Stimulated activated CD8-positive, alpha-beta memory T cell treated with anti-CD3 and anti-CD28 coated beads, Interleukin-4, amount 100 ng/mL, for 4 hours (primary cell): ENCODE measurements at places on chromosomes 1 and 21.

- DNase-seq: no peak
These were observed 15.9 kb downstream of the INKA2 start for GRCh38 chr1:111723091-111723806.

DNA sequence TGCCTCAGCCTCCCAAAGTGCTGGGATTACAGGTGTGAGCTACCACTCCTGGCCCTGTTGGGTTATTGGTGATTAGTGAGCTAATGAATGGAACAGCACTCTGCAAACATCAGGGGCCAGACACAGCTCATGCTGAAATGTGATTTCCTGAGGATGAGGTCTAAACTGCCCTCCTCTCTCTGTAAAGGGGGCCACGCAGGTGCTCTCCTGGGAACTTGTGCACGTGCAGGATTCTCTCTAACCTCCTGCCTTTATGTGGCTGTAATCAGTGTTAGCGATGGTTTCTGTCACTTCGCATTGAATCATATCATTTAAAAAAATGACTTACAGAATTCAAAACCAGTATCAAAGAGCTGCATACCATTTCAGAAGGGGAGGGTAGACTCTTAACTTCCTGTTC, 3.6 kb downstream of the GPR157 start:
- DNase-seq: no peak

DNA sequence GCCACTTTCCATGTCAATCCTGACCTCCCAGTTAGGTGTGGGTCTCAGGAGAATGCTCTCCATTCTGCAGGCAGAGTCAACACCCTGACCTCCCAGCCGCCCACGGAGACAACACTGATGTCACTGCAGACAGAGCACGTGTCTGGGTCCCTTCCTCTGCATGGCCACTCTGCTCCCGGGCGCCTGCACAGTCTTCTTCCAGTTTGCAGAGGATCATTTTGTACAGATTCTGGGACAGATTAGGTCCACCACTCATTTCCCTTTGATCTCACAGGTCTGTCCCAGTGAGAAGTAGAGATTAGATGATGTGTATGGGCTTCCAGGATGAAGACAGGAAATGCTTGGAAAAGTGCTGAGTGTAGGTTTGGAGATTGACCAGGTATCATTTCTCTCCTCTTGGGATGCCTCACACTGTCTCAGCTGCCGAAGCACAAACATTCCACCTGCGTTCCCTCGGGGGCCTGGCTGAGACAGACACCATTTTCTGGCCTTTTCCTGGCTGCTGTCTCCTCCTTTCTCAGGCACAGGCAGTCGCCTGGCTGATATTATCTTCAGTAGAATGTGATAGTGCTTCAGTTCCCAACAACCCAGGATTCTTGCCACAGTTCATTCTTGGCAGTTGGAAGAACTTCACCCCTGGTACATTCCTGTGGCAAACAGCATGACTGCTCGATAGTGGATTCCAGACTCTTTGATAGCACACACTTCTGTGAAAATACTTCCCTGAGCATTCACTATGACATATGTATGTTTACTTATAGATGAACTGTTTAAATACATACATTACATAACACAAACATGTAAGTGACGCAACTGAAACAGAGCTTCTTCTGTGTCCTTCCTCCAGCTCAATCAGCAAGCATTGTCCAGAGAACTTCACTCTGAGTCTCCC, 7.9 kb downstream of the MYBPHL start:
- DNase-seq: no peak

GRCh38 chr1:245155272-245156040, 671 bp downstream of the KIF26B start:
- no peak for DNase-seq

- no peak for DNase-seq
These were observed 50.1 kb downstream of the ZNF281 start for GRCh38 chr1:200359610-200360163.

DNA sequence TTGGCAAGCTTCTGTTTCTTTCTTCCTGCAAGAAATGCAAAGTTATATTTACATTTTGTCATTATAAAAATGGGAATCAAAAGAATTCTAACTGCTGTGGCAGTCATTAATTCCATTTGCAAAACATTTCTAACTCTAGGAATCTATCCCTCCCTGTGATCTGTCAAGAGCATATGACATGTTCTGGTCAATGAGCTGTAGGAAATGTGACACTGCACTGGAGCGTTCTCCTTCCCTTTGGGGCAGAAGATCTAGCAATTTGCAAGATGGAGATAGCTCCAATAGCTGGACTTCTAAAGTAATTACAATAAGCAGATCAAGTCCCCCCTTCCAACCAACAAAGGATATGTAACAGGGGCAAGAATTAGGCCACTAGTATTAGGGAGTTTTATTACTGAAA, 6.3 kb downstream of the TOMM20 start:
- no peak for DNase-seq

- DNase-seq: no peak
These were observed 23.5 kb downstream of the GLIS1 start for GRCh38 chr1:53715478-53715877.

- DNase-seq: no peak
These were observed 266.5 kb upstream of the USP24 start for GRCh38 chr1:55481634-55482033.

DNA sequence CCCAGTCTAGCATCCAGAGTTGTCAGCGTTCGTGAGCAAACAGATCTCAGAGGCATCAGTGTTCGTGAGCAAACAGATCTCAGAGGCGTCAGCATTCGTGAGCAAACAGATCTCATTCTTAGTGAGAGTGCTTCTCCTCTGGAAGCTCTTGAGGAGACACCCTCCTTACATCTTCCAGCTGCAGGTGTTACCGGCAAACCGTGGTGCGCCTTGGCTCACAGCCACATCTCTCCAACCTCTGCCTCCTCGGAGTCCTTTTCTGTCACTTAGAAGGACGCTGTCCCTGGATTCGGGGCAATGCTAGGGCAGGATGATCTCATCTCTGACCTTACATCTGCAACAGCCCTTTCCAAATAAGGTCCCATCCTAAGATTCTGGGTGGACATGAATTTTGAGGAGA, 14.6 kb upstream of the UMODL1 start:
- no peak for DNase-seq

GRCh38 chr21:41622831-41623548, 115.0 kb upstream of the TMPRSS2 start:
- DNase-seq: no peak

GRCh38 chr1:236654957-236655356, 31.3 kb upstream of the ACTN2 start:
- no peak for DNase-seq

DNA sequence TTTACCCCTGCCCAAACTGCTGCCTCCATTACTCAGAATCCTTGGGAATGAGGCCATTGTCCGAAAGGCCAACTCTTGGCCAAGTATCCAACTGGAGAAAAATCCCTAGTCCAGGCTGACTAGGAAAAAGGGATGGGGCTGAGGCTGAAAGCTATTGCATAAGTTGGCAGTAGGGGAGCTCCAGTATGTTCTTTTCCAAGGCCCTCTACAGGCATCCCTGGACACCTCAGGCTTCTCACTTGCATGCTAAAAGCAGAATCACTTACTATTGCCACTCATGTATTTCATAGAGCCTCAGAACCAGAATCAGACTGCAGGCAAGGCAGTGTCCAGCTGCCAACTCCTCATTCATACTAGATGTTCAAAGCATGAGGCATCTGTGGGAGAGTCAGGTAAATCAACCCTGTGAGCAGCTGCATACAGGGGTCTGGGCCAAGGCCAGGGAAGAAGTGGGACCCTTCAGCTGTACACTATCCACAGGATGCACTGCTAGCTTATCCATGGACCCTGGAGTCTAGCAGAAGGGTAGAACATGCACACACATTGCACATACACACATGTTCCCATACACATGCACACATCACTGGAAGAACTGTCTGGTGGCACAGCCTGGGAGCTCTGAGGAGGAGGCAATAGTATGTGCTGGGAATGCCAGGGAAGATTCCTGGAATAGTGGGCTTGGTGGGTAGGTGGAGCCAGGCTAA, 195.3 kb downstream of the C1orf94 start:
- no peak for DNase-seq

DNA sequence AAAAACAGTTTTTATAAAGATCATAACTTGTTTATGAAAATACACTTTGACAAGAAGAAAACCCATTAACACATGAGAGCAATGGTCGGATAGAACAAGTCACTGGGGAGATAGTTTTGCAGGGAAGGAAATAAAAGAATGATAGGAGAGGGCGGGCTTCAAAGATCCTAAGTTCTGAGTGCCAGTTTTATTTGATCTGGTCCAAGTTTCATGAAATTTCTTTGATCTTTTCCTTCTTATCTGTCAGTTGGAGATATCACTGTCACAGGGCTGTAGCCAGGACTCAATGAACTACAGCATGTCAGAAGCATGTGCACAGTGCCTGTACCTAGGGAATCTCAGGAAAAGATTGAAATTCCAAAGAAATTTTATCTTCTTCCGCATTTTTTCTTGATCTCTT, 36.5 kb downstream of the CHRM3 start:
- no peak for DNase-seq

DNA sequence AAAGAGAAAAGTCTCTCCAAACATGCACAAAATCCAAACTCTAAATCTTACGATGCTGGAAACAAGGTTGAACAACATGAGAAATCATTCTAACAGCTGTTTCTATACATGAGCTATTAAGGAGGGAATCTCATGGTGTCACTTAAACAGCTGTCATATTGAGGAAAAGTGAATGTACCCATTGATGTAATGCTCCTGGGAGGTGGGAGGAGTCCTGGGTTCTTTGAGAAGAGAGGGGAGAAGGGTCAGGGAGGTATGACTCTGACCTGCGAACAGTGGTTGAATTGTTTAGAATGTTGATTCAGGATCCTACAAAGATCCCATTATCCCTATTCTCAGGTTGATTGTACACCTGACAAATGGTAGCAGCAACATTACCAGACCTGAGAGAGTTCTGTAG, 49.3 kb downstream of the ZC3H11B start:
- no peak for DNase-seq

DNA sequence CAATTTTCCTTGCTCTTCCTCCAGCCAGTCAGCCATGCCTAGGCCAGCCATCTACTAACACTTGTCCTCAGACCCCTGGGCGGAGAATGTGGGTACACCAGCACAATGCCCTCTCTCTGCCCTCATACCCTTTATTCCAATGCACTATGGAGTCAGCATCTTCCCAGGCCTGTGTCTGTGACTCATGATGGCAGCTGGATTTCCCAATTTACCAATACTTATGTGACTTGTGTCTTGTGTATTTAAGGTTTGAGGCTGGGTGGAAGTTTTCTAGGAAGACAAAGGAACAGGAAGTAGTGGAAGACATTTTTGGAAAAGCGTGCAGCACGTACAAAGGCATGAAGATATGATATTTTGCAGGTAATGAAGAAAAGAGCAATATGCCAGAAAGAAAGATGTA, 114.3 kb downstream of the NMNAT2 start:
- DNase-seq: no peak

GRCh38 chr1:5220421-5220820, 566.0 kb downstream of the AJAP1 start:
- no peak for DNase-seq

DNA sequence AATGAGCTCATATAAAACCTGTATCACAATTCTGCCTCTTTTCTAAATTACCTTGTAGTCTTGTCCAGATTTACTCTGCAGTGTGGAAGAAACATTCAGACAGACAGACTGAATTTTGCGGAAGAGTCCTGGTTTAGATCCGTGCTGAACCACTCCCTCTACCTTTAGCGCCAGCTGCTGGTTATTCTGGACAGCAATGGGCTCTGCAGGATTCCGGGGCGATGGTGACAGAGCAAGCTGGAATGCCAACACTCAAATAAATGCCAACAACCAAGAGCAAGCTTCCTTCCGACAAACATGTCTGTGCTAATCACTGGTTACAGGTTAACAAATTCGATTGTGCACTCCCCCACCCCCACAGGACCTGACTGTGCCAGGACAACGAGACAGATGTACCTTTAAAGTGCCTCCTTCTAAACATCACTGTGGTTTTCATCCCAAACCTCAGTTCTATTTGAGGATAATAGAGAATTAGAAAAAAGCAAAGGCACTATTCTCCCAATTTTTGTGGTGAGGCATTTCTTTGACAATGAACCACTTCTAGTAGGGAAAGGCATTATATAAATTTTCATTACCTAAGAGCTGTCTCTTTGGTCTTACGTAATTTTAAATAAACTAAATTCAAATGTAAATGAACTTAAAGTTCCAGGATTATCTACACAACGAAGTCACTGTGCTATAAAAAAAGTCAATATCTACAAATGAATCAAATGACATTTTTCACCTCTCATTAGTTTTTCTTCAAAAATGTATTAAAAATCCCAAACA, 90.4 kb downstream of the INTS7 start:
- DNase-seq: no peak

DNA sequence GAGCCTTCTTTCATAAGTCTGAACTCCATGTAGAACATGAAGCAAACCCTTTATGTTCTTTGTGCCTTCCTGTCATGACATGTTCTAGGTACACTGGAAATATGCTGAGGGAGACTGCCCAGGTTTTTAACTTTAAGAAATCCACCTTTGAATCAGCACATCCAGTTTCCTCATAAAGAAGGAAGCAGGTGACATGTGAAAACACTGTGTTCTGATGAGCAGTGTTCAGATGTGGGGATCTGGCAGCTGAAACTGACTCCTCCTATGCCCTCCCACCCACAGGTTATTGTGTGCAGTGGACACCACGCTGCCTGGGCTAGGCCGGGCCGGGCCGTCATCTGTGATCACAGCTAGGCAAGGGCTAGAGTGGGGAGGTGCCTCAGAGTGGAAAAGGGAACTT, 51.1 kb downstream of the CNN3 start:
- DNase-seq: no peak

DNA sequence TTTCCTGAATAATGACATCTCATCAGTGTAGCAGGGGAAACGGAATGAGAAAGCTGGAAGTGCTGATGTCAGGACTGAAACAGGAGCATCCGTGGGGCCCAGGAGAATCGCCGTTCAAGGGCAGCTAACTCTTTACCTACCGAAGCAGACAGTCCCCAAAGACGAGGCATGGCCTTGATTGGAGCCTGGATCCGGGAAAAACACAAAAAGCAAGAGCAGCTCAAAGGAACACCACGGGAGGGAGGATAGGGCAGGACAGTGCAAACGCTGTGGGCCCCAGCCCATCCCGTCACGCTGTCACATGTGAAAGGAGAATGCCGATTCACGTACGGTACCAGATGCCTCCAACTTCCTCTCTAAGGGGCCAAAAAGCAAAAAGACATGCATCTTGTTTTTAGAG, 34.9 kb downstream of the WNT9A start:
- no peak for DNase-seq

DNA sequence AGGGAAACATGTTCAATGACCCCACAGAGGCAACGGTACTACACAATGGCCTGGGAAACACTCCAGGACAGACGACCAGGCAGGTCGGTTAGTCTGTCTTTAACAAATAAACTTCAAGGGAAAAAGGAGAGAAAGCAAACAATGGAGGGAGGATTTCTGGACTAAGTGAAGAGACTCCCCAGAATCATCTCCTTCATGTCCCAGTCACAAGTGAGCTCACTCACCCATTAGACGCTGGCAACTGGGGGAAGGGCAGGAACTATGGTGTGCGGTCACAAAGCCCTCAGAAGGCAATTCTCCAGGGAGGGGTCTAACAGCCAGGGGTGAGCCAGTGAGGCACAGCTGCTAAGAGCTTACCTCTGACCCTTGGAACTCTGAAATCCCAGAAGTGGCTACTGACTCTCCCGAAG, 55.7 kb upstream of the NADK start:
- DNase-seq: no peak

- no peak for DNase-seq
These were observed 27.5 kb downstream of the TRPM2 start for GRCh38 chr21:44380876-44381275.

- DNase-seq: no peak
These were observed 39.2 kb downstream of the PROX1 start for GRCh38 chr1:214026985-214027384.
